ENCODE measurements at places on chromosomes 16 and 17.

- no peak for DNase-seq
Measured at GRCh38 chr16:48361540-48362144, 23.6 kb downstream of the SIAH1 start.

- no peak for DNase-seq
Measured at GRCh38 chr16:74657870-74658642, 8.6 kb downstream of the RFWD3 start.

GRCh38 chr16:16868727-16869126 is 489.8 kb downstream of the NPIPA7 start:
- DNase-seq, result no peak

GRCh38 chr17:50708050-50709000 is 611 bp upstream of the ANKRD40 start:
- no peak for DNase-seq

GRCh38 chr16:52611817-52612673 is 65.1 kb upstream of the TOX3 start:
- DNase-seq, result no peak

GRCh38 chr16:83549316-83550182 is 258.2 kb upstream of the HSBP1 start:
- DNase-seq, result no peak

DNA sequence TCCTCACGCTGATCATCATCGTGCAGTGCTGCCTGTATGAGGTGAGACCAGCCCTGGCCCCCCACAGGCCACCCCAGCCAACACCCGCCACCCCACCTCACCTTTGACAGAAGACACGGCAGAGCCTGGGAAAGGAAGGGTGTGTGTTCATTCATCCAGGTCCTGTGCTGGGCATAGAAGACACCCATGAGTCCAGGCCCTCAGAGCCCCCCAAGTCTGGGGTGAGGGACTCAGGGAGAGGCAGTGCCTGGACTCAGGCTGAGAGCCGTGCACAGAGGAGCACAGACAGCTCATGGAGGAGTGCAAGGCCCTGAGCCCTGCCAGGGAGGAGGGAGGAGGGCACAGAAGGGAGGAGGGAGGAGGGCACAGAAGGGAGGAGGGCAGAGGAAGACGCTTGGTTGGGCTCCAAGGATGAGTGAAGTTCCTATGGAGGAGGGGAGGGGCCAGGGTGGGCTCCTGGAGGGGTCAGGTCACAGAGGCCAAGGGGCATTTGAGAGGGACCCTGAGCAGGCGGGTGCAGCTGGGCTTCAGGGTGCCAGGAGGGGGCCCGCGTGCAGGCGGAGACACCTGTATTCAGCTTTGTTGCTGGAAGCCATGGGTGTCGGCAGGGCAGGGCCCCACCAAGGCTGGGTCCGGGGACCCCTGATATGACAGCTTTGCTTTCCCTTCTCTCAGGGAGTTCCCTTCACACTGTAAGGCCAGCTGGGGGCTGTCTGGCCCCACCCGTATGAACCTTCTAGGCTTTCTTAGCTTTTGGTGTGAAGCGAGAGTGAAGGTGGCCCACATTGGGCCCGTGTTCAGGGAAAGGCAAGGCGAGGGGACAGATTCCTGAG is 11.4 kb downstream of the TAX1BP3 start:
- no peak for DNase-seq

DNA sequence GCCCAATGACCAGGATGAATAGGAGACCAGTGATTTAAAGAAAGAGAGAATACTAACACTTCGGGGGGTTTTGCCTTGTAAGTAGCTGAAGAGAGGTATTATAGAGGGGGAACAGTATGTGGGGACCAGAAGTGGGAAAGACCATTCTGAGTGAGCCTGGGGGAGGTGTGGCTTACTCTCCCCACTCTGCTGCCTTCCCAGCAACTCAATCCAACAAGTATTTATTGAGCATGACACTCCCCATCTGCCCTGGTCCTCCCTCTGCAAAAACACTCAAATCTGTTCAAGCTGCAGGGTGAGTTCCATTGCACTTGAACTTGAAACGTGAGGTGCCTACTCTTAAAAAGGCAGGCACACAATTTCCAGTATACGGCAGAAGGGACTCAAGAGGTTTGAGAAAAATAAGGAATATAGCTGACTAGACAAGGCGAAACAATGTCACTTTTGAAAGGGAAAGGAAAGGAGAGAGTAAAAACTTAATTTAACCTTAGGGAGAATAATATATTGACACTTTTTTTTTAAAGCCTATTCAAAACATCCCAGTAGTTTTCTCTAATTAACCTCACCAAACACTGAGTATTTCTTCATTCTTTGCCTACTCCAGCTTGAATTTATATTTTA is 8.2 kb downstream of the FAM117A start:
- DNase-seq, result no peak

- peak; percentile 80 for DNase-seq
Measured at GRCh38 chr17:39755554-39756379, 18.0 kb downstream of the GRB7 start.

GRCh38 chr17:77373299-77374169 is 232.8 kb downstream of the SEC14L1 start:
- DNase-seq, result peak; percentile 44

DNA sequence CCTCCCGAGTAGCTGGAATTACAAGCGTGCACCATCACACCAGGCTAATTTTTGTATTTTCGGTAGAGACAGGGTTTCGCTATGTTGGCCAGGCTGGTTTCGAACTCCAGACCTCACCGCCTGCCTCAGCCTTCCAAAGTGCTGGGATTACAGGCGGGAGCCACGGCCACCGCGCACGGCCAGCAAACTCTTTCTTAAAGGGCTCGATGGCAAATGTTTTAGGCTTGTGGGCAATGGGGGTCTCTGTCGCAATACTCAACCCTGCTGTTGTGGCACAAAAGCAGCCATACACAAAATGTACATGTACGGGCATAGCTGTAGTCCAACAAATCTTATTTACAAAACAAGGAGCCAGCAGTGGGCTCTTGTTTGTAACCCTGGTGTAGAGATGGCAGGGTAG is 18.4 kb downstream of the PARN start:
- no peak for DNase-seq

DNA sequence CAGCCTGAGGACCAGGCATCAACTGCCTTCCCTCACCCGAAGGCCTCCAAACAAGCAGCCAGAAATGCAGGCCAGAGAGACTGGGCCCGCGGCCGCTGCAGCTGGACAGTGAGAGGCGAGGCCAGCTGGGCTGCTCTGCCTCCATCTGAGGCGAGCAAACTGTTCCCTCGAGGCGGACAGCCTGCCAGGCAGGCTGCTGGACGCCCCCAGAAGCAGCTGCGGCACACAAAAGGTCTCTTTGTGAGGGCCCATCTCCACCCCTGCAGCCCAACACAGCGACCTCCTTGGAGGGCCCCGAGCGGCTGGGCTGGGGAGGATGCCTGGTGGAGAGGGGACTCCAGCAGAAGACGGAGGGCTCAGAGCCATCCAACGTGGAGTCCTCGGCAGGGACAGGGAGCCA is 4.7 kb downstream of the CORO7 start:
- no peak for DNase-seq

- no peak for DNase-seq
Measured at GRCh38 chr16:54957403-54958166, 26.9 kb downstream of the IRX5 start.

- DNase-seq, result no peak
Measured at GRCh38 chr17:37079735-37080134, 131.0 kb downstream of the AATF start.

DNA sequence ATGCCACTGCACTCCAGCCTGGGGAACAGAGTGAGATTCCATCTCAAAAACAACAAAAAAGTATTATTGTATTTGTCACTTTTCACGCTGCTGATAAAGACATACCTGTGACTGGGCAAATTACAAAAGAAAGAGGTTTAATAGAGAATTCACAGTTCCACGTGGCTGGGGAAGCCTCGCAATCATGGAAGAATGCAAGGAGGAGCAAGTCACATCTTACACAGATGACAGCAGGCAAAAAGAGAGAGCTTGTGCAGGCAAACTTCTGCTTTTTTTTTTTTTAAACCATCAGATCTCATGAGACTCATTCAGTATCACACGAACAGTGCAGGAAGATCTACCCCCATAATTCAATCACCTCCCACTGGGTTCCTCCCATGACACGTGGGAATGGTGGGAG is 41.5 kb upstream of the ETV4 start:
- DNase-seq, result no peak

GRCh38 chr17:8905331-8905730 is 37.9 kb upstream of the PIK3R6 start:
- DNase-seq, result peak; percentile 38

DNA sequence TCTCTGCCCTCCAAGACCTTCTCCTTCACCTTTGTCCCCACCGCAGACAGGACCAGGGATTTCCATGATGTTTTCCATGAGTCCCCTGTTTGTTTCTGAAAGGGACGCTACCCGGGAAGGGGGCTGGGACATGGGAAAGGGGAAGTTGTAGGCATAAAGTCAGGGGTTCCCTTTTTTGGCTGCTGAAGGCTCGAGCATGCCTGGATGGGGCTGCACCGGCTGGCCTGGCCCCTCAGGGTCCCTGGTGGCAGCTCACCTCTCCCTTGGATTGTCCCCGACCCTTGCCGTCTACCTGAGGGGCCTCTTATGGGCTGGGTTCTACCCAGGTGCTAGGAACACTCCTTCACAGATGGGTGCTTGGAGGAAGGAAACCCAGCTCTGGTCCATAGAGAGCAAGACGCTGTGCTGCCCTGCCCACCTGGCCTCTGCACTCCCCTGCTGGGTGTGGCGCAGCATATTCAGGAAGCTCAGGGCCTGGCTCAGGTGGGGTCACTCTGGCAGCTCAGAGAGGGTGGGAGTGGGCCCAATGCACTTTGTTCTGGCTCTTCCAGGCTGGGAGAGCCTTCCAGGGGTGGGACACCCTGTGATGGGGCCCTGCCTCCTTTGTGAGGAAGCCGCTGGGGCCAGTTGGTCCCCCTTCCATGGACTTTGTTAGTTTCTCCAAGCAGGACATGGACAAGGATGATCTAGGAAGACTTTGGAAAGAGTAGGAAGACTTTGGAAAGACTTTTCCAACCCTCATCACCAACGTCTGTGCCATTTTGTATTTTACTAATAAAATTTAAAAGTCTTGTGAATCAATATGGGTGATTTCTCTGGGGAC is 12.2 kb downstream of the CX3CL1 start:
- peak; percentile 25 for DNase-seq

- no peak for DNase-seq
Measured at GRCh38 chr17:57296231-57296630, 39.9 kb downstream of the MSI2 start.

- no peak for DNase-seq
Measured at GRCh38 chr17:35315971-35316370, 57.5 kb downstream of the SLFN11 start.

- DNase-seq, result no peak
Measured at GRCh38 chr16:86977076-86977676, 340.0 kb downstream of the C16orf95 start.

- no peak for DNase-seq
Measured at GRCh38 chr16:85515830-85516397, 97.2 kb upstream of the GSE1 start.

DNA sequence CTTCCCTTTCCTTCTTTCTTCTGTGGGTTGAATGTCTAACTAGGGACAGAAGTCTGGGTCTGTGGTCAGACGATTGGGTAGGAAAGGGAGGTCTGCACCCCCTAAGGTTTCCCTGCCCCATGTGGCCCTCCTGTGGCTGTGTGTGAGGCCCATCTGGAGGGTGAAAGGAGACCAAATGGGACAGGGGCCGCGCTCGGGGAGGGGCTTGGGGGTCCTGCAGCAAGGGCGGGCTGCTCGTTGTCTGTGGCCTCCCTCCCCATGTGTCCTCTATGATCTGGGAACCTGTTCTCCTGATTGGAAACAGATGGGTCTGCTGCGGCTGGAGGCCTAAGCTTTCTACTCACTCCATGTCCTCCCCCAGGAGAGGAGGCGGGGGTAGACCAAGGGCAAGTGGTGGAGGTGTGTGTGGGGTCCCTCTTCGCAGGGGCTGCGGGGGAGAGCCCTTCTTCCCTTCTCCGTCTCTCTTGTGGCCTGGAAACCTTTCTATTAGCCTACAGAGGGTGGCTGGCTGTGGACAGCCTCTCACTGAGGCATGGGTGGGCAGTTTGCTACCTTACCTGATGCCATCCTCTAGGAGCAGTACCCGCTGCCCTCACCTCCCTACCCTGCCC is 18.6 kb downstream of the IGFBP4 start:
- DNase-seq, result no peak

DNA sequence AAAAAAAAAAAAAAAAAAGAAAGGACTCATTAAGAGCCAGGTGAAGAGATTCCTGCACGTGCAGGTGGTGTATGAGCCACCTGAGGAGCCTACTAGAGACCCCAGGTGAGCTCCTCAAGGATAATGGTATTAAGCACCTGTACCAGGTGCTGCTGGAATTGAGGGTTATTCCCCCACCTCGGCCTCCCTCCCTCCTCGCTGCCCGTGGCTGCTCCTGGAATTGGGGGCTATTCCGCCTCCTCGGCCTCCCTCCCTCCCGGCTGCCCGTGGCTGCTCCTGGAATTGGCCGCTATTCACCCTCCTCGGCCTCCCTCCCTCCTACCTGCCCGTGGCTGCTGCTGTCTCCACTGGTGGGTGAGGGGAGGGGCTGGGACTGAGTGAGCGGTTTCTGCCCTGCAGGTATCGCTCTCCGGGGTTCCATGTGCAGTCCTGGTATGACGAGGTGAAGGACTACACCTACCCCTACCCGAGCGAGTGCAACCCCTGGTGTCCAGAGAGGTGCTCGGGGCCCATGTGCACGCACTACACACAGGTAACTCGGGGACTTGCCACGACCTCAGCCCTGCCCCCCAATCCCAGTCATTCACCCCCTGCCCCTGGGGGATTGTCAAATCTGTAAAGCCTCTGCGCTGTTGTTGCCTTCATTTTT is 29.3 kb downstream of the CRISPLD2 start:
- DNase-seq, result no peak

- DNase-seq, result no peak
Measured at GRCh38 chr17:31572341-31572740, 180.9 kb downstream of the RAB11FIP4 start.

DNA sequence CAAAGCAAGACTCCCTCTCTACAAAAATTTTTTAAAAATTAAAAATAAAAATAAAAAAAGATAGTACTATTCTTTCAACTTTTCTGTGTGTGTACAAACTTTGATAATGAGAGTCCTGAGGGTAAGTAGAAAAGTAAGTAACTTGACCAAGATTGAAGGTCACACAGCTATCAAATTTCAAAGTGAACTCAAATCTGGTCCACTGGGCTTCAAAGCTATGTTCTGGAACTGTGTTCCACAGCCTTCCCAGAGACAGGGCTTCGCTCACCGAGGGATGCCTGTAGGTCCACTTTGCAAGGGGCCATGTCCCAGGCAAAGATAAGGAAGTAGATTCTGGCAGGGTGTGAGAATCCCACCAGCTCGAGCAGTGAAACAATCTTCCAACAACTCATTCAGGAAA is 56.3 kb upstream of the TNRC6A start:
- DNase-seq, result no peak

- no peak for DNase-seq
Measured at GRCh38 chr17:45131616-45132319, 547 bp downstream of the PLCD3 start.

- no peak for DNase-seq
Measured at GRCh38 chr17:2151358-2152033, 96.6 kb downstream of the HIC1 start.

GRCh38 chr16:77059446-77059845 is 131.5 kb upstream of the MON1B start:
- DNase-seq, result no peak

- no peak for DNase-seq
Measured at GRCh38 chr17:76635659-76636360, 7.7 kb downstream of the ST6GALNAC1 start.

GRCh38 chr16:71727551-71728324 is 3.2 kb upstream of the PHLPP2 start:
- peak; percentile 24 for DNase-seq

Measured in CD4-positive, alpha-beta T cell treated with Interleukin-15 for 1 hour (primary cell).